ENCODE measurements at places on chromosomes 5 and 9.
A peak's percentile ranks its signal among the peaks of the same experiment; 100 is the strongest.

- no peak for DNase-seq
Measured at GRCh38 chr9:137478962-137479861, 20.1 kb upstream of the NSMF start.

- DNase-seq, result peak; percentile 26
Measured at GRCh38 chr5:80655231-80655774, 520 bp upstream of the DHFR start.

GRCh38 chr5:150723845-150724244, 23.0 kb upstream of the RBM22 start:
- DNase-seq, result no peak

- no peak for DNase-seq
Measured at GRCh38 chr9:120904978-120905301, 21.7 kb downstream of the TRAF1 start.

DNA sequence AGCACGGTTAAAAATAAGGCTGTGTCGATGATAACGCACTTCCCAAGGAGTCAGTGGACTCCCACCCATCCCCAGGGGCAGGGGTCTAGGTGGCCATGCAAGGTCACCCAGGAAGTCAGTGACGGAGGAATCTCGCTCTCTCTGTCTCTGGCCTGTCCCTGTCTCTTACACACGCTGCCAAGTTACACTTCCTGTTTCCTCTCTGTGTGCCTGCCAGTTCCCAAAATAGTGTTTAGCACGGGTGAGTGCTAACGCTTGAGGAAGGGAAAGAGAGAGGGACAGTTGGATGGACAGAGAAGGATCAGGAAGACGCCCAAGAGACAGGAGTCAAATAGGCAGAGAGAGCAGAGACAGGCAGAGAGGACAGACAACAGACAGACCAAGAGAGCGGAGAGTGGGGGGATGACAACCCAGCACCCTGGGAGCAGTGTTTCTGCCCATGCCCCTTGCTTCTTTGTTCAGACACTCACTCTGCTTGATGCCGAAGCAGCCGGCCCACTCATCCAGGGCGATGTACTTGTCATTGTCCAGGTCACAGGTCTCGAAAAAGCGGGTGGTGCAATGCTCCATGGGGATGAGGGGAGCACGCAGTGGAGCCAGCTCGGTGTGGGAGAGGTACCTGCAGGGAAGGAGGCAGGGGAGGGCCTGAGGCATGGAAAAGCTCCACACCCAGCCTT, 23.0 kb downstream of the SPARC start:
- DNase-seq, result no peak

DNA sequence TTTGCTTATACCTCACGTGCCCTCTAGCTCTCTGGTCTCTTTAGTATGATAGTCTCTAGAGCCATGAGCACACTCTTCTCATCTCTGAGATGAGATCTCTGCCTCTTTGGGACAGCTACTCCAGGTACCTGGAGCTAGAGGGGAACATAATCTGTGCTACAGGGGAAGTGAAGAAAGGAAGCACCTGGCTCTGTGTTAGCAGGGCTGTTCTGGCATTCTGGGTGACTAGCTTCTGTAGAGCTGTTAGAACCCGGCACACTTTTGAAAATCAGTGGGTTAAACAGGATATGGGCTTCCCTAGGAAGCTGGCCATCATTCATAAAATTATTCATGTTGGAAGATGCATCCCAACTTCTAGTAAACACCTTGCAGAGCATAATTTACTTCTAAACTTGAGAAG, 224.8 kb downstream of the MCTP1 start:
- no peak for DNase-seq

DNA sequence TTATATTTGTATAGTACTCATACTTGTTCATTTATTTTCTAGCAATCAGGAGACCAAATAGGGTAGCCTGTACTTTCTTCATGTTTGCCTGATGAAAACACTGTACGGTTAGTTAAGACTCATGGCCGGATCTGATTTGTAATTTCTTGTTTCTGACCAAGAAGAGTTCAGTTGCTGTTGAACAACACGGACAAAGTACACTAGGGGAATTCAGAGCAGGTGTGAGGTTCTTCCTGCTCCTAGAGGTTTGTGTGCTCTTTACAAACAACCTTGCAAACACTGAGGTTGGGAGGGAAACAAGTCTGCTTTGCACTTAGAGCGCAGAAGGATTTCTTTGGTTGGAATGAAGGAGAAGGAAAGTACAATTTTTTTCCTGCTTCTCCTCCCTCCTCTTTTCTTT, 69.7 kb downstream of the TRIO start:
- DNase-seq, result no peak

GRCh38 chr9:137694962-137695875, 76.4 kb downstream of the EHMT1 start:
- DNase-seq, result no peak

DNA sequence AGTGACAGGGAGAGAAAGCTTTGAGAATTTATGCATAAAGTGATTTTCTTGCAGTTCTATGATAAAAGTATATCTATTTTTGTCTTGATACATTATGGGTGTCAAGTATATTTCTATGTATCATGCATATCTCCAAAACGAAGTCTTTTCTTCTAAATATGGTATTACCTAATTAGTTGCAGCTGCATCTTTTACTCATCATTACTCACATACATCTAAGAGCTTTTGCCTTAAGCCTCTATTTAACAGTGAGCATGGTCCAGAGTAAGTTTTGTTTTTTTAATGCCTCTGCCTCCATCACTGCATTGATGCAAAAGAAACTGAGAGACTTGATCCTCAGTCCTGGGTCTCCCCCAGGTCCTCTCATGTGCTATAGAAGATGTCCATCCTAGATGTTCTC, 40.0 kb upstream of the SMC5 start:
- no peak for DNase-seq

- no peak for DNase-seq
Measured at GRCh38 chr9:25377039-25377438, 301.2 kb downstream of the TUSC1 start.
